Left forelimb (tissue), 1 donor: ENCODE measurements at places on chromosomes 4 and X.
A peak's percentile ranks its signal among the peaks of the same experiment; 100 is the strongest.

GRCh38 chrX:51876441-51876840 is 17.0 kb upstream of the MAGED1 start:
- DNase-seq = no peak

GRCh38 chr4:2937146-2937857 is 25.9 kb downstream of the NOP14 start:
- peak; percentile 54 for DNase-seq

DNA sequence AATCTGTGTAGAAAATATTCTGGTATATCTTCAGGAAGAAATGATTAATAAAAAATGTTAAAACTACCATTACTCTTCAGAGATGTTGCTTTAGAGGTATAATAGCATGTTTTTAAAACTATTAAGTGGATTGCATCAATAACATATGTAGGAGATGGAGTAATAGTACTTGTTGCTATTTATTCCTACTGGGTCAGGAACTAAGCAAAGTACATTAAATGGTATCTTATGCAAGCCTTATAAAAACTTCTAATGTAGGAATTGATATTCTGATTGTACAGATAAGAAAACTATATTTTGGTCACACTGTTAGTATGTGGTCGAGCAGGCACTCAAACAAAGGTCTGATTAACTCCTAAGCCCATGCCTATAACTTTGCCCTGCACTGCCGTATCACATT is 31.4 kb upstream of the PDLIM5 start:
- DNase-seq = no peak

DNA sequence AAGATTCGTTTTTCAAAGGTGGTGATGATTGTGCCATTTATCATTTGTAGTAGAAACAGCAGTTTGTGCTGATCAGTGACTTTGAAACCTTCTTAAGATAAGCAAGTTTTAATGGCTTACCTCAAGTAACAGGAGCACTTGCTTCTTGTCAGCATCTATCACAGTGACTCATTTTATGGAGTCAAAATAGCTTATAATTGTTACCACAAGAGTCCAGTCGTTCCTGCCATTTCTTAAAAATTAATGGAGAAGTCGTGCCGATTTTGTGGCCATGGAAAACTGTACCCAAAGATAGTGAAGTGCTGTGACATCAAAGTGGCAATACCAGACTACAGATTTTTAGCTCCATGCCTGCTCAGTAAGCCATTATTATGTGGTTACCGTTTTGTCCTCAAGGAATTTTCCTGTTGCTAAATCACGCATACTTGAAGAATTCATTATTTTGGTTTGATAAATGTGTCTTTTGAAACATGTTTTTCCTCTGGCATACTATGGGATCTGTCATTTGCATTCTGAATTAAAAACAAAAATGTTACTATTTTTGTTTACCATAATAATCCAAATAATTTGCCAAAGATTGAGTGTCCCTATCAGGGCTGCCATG is 129.9 kb downstream of the CBR4 start:
- DNase-seq = no peak

DNA sequence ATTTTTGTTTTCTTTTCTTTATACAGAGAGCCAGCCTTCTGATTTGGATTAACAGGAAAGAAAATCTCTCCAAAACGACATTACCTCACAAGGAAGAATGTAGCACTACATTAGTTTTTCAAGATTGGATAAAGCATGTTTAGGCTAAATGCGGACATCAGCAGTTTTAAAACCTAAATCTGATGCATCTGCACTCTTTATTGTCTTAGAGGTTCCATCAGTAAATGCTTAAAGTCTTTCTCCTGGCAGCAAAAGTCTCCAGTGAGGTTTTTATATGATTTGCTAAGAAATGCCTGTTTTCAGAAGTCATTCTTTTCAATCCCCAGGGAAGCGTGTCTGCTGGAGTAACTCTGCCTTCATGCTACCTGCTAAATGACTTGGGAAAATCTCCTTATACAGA is 912.9 kb upstream of the INTU start:
- DNase-seq = no peak

DNA sequence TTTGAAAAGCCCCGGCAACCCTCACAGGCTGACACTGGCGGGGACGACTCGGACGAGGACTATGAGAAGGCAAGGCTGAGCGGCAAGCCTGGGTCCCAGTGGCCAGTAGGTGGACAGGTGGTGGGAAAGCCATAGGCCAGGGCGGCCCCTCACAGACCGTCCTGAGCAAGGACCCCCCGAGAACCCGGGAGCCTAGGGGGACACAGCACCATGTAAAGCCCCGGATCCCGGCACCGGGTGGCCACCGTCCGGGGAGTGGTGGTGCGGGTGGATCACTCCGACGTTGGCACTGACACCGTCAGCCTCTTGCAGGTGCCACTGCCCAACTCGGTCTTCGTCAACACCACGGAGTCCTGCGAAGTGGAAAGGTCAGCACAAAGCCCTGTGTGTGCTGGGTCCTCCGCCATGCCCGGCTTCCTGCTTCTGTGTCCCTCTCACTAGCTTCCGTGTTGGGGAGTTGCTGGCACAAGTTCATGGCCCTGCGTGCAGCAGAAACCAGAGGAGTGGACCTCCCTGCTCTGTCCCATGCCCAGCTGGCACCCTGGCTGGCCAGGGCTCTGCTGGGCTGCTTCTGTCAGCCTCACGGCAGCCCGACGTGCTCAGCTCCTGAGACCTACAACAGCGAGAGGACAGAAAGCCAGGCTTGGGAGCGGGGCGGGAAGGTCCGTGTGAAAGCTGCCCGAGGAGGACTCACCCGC is 11.9 kb upstream of the ADD1 start:
- peak; percentile 64 for DNase-seq

DNA sequence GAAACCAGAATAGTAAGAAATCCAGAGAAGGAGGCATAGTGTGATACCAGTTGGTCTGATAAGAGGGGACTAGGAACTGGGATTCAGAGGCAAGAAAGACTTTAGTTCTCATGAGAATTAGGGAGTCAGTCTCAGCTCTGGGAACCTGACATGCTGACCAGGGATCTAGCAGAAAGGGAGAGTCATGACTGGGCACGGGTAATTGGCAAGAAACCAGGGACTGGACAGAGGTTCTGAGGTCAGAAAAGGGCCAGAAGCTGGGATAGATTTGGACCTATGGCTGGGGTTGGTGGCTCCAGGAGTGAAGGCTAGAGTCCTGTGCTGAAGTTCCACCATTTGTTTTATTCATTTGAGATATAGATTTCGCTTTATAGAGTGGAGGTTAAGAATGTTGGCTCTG is 110.2 kb upstream of the C1GALT1C1 start:
- DNase-seq = no peak

GRCh38 chrX:109842611-109843010 is 109.6 kb upstream of the ACSL4 start:
- DNase-seq = no peak

GRCh38 chr4:127624173-127624572 is 8.6 kb upstream of the INTU start:
- DNase-seq = no peak

DNA sequence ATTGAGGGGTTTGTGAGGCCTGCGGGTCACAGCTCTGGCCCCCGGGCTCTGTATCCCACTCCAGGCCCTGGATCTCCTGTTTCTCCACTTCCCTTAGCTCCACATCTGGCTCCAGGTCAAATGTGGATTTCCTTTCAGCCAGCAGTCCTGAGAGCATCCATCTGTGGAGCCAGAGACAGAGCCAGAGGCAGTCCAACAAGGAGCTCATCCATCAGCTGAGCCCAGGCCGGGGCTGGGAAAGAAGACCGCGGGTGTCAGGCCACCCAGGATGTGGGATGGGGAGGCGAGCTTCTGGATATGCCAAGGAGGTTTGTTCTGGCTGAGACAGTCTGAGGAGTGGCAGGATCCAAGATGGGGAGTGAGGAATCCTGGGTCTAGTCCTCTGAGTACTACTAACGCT is 91.7 kb downstream of the EFNB1 start:
- DNase-seq = no peak
